ENCODE measurements at places on chromosomes 12 and 14.

GRCh38 chr12:117213295-117213808, 23.1 kb upstream of the FBXO21 start:
- DNase-seq, result no peak

GRCh38 chr12:93157279-93157678, 220.4 kb upstream of the NUDT4 start:
- no peak for DNase-seq

- no peak for DNase-seq
Measured at GRCh38 chr12:57584690-57585089, 6.3 kb upstream of the PIP4K2C start.

DNA sequence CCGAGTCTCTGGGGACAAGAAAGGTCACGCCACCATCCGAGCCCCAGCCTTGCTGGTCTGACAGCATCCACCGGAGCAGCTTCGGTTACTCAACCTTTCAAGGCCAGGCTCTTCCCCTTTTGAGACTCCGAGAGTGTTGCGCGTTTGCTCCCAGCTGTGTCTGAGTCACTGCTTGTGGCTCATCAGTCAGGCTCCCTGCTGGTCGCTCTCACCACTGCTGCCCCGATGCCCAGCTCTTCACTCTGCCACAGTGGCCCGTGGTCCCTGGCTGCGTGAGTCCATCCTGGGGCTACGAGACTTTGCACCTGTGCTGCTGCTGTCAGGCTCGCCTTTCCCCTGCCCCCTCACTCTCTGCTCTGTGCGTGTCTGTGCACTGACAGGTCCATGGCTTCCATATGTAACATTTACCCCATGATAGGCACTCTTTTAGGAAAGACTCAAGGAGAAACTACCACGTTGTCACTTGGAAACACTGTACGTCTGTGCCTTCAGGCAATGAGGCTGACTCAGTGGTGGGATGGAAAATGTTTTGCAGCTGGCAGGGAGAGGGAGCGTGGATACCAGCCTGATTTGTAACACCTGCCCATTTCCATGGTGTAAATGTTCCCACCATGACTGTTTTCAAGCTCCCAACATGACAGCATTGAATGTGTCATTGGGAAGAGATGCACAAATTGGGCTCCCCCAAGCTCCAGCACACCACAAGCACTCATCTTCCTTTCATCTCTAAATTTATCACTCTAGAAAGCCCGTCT, 350.7 kb downstream of the TMEM132D start:
- no peak for DNase-seq

DNA sequence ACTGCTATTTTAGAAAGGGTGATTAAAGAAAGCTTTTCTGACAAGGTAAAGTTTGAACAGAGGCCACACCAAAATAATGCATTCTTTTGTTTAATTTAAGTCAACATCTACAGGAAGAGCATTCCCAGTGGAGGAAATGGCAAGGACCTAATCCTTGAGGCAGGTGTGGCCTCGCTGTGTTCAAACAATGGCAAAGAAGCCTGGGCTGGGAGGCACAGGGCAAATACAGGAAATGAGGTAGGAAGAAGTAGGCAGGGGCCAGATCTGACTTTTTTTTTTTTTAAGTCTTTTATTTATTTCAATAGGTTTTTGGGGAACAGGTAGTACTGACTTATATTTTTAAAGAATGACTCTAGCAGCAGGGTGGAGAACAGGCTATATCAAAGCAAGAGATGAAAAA, 53.5 kb downstream of the ARMH4 start:
- no peak for DNase-seq

DNA sequence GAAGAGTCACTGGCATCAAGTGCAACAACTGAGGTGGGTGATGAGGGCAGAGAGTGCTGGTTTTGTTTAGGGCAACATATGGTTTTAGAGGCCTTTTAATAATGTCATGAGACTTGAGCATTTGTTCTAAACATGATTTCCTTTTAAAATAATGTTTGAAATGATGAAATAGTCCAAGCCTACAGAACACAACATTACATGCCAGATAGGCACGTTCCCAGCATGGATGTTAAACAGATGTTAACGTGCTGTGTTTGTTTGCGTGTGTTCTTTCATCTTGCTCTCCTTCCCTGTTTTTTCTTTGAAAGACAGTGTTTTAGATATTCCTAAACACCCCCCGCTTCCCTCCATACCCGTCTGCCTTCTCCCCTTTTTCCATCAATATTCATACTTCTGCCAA, 82.3 kb downstream of the RGS6 start:
- DNase-seq, result no peak

GRCh38 chr12:41556176-41556575, 368.1 kb downstream of the PDZRN4 start:
- no peak for DNase-seq

DNA sequence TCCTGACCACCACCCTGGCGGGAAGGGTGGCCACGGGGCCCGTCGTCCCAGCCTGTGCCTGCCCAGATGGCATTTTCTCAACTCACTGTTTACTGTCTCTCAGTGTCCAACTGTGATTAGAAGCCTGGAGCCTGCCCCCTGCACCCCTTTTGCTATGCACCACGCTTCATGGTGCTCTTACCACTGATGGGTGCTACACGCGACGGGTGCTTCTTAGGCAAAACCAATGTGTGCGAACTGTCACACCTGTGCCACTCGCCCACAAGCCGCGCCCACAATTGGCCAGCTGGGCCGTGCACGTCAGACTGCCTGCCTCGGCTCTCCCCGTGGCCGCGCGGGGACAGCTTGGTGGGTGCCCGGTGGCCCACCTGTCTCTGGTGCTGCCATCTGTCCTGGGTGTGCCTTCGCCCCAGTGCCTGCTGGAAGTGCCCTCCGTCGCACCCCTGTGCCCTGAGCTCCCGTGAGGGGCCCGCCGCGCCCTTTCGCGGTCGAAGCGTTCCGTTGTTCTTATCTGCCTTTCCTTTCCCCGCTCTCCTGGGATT, 15.1 kb upstream of the AMN start:
- no peak for DNase-seq
